Mesendoderm (in vitro differentiated cells): ENCODE measurements at places on chromosomes 3 and 15.
A peak's percentile ranks its signal among the peaks of the same experiment; 100 is the strongest.

DNA sequence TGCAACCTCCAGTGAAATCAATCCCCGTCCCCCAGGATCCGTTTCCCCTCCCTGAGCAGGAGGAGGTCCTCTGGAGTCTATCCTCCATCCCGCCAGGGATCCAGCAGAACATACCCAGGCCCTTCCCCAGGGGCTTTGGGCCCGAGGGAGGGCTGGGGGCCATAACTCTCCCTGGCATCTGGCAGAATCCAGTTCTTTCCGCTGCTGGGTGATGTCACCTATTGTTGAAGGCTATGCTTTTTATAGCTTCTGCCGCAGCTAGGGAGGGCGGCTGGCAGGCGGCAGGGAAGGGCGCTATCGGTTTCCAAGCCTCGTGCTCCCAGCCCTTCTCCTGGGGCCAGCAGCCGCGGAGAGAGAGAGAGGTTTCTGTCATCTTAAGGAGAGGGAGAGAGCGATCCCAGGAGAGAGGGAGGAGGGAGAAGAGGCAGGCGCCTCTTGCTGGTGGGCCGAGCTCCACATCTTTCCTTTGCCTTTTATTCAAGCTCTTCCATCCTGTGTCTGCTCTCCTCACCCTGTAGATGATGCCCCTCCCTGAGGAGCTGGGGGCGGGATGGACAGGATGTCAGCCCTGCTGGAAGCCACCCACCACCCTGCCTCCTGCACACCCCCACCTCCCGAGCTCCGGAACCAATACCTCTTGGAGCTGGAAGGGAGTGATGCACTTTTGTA is 120.1 kb downstream of the ANP32A start:
- DNase-seq: peak; percentile 90

GRCh38 chr3:101635954-101636798 is 40.8 kb downstream of the ZBTB11 start:
- DNase-seq: peak; percentile 71

DNA sequence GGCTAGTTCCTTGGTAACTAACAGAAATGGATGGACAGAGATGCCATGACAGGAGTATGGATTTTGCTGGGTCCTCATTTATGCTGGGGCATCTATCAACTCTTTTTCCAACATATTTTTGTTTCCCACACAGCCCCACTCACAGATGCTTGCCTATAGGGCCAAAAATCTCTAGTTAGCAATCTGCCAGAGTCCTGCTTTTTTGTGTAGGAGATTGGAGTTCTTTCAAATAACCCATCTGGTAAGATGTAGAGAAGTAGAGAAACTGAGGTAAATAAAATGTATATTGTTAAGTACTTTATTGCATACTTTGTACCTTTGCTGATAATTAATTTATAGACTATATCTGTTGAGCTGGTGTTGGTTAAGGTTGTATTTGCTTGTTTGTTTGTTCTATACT is 456.5 kb upstream of the GOLIM4 start:
- no peak for DNase-seq

- DNase-seq: no peak
Measured at GRCh38 chr3:189914799-189915198, 205.9 kb downstream of the P3H2 start.

DNA sequence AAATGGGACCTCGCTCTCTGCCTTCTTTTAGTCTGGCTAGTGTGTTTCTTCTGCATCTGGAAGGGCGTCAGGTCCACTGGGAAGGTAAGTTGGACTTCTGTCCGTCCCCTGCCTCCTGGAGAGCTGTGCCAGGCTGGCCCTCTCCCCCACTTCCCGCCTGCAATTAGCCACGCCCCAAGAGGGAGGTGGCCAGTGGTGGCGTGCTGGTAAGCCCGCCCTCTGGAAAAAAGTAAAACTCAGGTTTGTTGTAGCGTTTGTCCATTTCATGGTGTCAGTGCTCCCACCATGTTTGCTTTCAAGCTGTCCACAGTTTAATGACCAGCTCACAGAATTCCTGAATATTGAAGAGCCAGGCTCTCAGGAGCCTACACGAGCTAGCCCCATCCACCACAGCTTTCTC is 55.6 kb downstream of the SLC6A6 start:
- peak; percentile 70 for DNase-seq
